Left ventricle myocardium inferior (tissue), 1 donor: ENCODE measurements at places on chromosomes 5 and 9. TPM values are rescaled to one million over a fixed set of nuclear protein-coding genes. Genes with fewer than 3 reads are reported as not detected.

- no peak for DNase-seq
These were observed 81.1 kb downstream of the CDO1 start for GRCh38 chr5:115735108-115735998.

DNA sequence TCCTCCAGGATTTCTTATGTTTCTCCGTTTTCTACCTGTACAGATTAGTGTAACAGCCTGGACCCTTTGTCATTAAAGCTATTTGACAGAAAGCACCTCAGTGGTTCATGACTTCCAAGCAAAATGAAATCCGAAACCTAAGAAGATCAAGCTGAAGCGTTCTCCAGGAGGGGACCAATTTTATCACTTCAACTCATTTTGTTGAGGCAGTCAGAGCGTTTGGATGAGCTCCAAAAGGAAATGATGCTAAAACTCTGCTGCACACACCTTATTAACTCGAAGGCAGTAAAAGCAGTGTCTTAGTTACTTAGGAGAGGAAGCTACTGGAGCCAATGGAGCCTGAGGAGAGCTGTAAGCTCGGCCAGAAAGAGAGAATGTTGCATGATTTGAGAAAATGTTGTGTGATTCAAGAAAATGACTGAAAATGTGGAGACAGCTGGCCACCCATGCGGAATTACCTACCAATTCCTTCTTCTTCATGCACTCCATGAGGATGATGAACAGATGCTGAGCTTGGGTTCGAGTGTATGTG is 346.7 kb upstream of the KLF9 start:
- DNase-seq, result no peak

GRCh38 chr9:96638606-96639364 is 16.3 kb downstream of the PRXL2C start:
- no peak for DNase-seq

DNA sequence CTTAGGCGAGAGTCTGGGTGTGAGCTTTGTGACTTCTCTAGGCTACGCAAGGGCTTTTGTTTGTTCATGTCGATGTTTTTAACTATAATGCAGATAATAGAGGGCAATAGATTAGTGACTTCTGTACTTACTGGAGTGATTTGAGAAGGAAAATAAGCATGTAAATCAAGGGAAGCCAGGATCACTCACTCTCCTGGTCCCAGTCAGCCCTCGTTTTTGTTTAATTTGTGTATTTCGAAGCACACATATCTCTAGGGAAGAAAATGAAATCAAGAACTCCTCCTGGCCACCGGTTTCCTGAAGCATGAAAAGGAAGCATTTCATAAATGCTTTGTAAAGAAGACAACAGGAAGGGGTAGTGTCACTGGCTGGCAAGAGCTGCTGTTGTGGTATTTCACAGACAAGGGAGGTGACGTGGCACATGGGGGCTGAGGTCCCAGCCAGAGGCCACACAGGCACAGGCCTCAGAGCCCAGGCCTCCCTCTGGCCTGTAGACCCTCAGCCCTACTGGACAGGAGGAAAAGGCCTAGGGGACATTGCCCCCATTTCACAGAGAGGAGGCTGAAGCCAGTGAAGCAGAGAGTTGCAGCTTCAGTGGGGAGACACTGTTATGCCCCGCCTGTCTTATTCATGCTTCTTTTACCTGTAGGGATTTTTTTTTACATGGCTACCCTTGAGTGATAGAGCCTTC is 34.1 kb downstream of the IRF1 start:
- peak; percentile 56 for DNase-seq

Gene ANKRD31
- total RNA-seq, result 0.11 TPM

GRCh38 chr5:141574122-141574510 is 44.7 kb downstream of the DIAPH1 start:
- no peak for DNase-seq
